AG04450 (cell line): ENCODE measurements at places on chromosomes 4 and X. TPM values are rescaled to one million over a fixed set of nuclear protein-coding genes. Genes with fewer than 3 reads are reported as not detected.

ASB9 gene
- polyA plus RNA-seq: 0.22 and 0.35 TPM in 2 replicates

- no peak for DNase-seq
Measured at GRCh38 chrX:799808-800207, 169.2 kb downstream of the SHOX start.

GRCh38 chr4:27059446-27059845, 198.8 kb downstream of the STIM2 start:
- no peak for DNase-seq

- DNase-seq: no peak
Measured at GRCh38 chrX:129058405-129058804, 464.9 kb downstream of the SMARCA1 start.

DNA sequence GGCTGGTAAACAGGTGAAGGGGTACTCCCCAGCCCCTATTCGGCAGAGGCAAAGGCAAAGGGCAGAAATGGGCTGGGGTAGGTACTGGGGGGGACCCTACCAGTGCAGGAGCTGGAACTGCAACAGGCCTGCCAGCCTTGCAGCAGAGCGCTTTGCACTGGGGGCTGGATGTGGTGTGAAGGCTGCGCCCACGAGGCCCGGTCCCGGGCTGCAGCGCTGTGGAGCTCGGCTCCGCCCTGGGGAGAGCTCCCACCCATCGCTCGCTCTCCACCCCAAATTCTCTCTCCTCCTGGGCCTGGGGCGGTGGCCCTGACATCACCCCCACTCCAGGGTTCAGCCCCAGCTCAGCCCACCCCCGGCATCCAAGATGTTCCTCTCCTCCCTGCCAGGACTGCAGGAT, 24.2 kb downstream of the IQSEC2 start:
- DNase-seq: no peak

DNA sequence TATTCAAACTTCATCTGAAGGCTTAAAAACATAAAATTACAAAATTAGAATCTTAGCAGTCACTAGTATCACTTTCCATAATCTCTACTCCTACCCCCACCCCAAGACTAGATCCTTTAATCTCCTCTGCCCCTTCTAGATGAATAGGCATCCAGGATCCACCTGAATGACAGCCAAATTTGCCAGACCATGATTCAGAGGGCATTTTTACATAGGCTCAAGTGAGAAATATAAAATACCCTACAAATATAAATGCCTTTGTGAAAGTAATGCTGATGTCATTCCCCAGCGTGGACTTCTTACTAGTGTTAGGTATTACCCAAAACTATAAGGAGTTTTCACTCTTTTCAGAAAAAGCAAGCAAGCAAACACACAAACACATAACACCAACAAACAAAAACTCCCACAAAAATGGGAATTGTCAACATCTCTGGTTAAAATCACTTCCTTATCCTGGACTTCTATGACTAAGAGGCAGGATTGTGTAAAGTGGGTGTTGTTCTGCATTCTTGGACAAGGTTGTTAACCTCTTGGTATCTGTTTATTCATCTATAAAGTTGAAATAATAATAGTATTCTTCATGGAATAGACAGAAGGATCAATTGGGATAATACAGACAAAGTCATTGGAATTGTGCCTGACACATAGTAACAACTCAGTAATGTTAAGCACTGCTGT, 51.3 kb upstream of the TMPRSS11F start:
- DNase-seq: no peak
